ENCODE measurements at places on chromosomes 12 and 14.
A peak's percentile ranks its signal among the peaks of the same experiment; 100 is the strongest.

GRCh38 chr14:96243785-96244184 is 12.2 kb upstream of the BDKRB1 start:
- DNase-seq = no peak

GRCh38 chr14:71686677-71687076 is 245.6 kb upstream of the RGS6 start:
- peak; percentile 75 for DNase-seq

GRCh38 chr12:105083031-105083430 is 1.2 kb downstream of the ALDH1L2 start:
- peak; percentile 40 for DNase-seq

DNA sequence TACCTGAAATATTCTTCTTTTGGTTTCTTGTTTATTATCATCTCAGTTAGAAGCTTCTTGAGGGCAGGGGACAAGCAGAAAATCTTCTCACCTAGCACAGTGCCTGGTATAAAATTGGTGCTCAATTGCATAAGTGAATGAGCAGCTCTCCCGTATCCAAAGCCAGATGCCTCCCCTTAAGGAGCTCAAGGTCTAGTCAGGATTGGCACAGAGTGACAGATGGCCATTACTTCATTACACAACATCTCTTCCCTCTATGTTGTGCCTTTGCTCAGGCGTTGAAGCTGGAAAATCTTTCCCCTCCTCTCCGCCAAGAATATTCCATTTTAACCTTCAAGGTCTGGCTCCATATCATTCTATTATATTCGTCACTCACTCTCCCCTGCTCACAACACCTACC is 3.6 kb downstream of the SLC4A8 start:
- no peak for DNase-seq

GRCh38 chr12:119666900-119667576 is 895 bp upstream of the PRKAB1 start:
- no peak for DNase-seq

- no peak for DNase-seq
Measured at GRCh38 chr12:119685375-119685774, 17.4 kb downstream of the PRKAB1 start.

GRCh38 chr12:131825146-131825892 is 2.9 kb upstream of the MMP17 start:
- DNase-seq = peak; percentile 23

GRCh38 chr14:103546652-103547454 is 15.6 kb downstream of the BAG5 start:
- no peak for DNase-seq

DNA sequence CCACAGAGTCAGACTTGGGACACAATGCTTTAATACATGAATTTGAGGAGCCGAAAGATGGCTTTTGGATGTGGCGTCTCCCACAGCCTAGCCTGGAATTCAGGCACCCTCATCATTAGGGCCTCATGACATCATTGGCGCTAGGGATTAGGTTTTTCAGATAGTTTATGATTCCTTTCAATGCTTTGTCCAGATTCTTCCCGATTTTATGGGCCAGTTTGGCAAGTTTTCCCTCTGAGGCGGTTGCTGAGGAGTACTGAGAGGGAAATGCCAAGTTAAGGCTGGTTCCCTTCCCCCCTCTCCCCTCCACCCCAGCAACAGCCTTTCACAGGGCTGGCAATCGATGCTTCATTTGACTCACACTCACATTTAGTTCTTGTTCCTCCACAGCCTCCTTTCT is 19.7 kb upstream of the PPP1R1A start:
- no peak for DNase-seq

DNA sequence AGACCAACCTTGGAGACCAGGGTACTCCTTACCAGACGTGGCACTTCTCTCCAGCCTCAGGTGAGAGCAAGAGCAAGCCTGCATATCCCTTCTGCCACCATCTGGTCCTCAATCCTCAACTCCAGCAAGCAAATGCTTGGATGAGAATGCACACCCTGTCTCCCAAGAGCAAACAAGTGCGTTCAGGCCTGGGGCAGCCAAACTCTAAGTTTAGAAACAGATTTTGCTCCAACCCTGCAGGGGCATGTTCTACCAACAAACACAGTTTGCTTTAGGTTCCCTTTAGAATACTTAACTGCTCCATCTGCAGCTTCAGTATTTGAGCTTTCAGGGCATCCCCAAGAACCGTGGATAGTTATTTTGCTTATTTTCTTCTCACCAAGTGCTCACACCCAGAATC is 55.9 kb upstream of the FICD start:
- DNase-seq = no peak

GRCh38 chr12:72089678-72090077 is 151.0 kb downstream of the TPH2 start:
- no peak for DNase-seq

DNA sequence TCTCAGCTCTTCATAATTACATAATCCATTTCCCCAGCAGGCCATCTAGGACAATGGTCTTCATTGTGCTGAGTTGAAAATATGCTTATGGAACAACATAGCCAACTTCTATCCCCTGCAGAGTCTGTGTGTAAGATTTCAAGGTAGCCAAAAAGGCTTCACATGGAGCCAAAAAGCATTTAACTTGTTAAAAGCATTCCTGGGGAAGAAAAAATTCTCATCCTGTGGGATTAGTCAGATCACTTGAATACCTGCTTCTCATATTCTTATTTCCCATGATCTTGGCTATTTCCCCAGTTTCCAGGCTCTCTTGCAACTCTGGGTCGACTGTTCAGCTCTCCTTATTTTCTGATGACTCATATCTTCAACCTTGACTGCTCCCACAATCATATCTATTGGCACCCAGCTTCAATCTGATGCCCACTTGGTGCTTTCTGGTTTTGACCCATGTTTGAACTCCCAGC is 178.9 kb downstream of the KLHL28 start:
- DNase-seq = peak; percentile 86

- DNase-seq = peak; percentile 9
Measured at GRCh38 chr14:29037411-29037810, 270.8 kb downstream of the FOXG1 start.

DNA sequence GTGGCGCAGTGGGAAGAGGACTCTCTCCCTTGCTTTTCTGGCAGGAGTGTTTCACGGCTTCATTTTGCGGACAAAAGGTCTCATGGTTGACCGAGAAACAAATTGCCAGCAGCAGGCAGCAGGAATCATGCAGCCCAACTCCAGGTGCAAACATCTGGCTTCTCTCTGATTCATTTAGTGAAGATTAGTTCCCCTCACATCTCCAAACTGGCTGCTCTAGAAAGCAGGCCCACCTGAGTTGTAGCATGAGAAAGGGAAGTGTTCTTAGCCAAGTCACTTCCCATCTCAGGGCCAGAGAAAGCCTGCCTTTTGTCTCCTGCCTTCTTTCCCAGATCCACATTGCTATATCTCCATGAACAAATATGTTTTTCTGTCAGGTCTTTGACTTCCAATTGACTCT is 120.8 kb upstream of the CCDC196 start:
- DNase-seq = no peak

DNA sequence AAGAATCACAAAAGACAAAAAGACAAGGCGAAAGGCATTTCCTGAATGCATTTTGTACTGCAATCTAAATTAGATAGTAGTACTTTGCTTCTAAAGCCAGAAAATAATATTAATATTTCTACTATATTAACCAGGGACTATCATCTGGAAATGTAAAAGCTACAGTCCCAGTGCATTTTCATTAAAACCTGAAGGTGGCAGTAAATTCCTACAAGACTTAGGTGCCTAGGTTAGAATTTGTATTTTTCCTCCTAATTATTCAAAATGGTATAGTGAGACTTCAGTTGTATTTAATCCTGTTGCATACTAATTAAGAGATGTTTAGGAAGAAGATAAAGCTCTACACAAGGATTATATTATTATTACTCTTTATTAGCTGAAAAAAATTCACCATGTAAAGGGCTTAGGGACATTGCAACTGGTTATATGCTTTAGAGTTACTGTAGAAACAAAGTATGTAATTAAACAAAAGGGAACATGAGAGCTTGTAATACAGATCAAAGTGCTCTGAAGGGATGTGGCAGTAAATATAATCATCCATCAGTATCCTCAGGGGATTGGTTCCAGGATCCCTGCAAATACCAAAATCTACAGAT is 53.6 kb downstream of the BRMS1L start:
- DNase-seq = peak; percentile 6

DNA sequence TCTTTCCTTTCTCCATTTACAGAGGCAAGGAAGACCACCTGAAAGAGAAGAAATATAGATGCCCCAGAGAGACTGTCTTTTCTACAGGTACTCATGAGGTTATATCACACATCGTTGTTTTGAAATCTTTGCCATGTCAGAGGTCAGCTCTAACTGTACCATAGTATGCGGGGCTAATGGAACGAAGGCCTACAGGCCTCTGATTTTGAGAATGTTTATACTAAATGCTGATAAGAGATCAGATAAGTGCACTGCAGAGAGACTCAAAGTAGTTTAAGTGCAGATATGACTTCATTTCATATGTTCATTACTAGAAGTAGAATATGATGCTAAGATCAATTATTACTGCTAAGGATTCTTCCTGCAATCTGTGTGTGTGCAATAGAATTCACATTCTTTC is 1005.0 kb downstream of the GALC start:
- no peak for DNase-seq

- no peak for DNase-seq
Measured at GRCh38 chr14:51724650-51725049, 72.9 kb downstream of the FRMD6 start.

DNA sequence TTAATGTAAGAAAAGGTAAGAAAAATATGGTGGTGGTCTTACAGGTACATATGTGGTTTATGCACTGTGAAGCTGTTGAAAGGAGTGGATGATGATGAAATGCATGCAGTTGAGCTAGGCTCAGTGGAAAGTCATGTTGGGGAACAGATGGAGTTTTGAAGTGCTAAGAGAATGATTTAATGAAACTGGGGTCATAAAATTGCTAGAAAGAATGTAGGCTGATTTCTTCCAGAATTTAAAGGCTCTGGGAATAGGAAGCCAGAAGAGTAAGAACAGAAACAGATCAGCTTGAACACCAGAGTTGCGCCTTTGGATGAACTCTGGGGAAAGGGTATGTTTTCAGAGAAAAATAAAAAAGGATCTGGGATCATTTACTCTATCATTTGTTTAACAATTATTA is 146.5 kb downstream of the MON2 start:
- no peak for DNase-seq

- no peak for DNase-seq
Measured at GRCh38 chr12:645563-646071, 17.6 kb downstream of the NINJ2 start.

- no peak for DNase-seq
Measured at GRCh38 chr14:25150401-25150800, 100.5 kb upstream of the STXBP6 start.

- no peak for DNase-seq
Measured at GRCh38 chr14:74419086-74419485, 6.9 kb downstream of the SYNDIG1L start.

GRCh38 chr14:64363265-64363846 is 24.8 kb upstream of the MTHFD1 start:
- peak; percentile 84 for DNase-seq

- no peak for DNase-seq
Measured at GRCh38 chr12:111056618-111057521, 136.5 kb upstream of the MYL2 start.

- no peak for DNase-seq
Measured at GRCh38 chr12:55922126-55922525, 5.6 kb downstream of the PYM1 start.

- DNase-seq = no peak
Measured at GRCh38 chr12:43052441-43052840, 462.9 kb upstream of the PRICKLE1 start.

- no peak for DNase-seq
Measured at GRCh38 chr12:108711489-108712164, 19.7 kb downstream of the CORO1C start.

DNA sequence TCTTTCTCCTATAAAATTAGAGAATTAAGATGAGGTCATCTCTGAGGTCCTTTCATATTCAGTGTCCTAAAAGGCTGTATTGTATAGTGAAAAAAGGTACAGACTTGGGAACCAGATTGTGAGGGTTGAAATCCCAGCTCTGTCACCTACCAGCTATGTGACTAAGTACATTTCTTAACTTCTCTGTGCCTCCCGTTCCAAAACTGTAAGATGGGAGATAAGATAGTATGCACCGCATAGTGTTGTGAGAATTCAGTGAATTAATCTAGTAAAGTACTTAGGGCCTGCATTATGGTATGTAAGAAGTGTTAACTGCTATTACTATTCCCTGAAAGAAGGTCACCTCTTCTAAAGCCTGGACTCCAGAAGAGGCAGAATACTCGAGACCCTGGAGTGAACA is 60.6 kb downstream of the GNG2 start:
- DNase-seq = no peak

DNA sequence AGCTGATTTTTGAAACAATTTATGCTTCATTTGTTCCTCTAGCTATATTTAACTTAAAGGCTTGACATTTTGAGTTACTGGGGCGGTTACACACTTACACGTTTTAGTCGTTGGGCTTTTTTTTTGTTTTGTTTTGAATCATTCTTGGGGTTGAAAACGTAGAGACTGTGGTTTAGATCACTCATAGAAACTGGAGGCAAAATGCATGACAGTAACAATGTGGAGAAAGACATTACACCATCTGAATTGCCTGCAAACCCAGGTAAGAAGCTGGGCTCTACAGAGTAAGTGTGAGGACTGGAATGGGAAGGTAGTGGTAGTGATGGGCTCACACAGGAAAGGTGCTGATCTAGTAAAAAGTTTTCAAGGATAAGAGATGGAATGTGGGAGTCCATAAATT is at the start of gene CLEC2D:
TSS of gene CLEC2D (plus strand) at position 180 of the 400 bp plus-strand sequence. CDS start at position 202, 22 bp downstream.
- DNase-seq = no peak

DNA sequence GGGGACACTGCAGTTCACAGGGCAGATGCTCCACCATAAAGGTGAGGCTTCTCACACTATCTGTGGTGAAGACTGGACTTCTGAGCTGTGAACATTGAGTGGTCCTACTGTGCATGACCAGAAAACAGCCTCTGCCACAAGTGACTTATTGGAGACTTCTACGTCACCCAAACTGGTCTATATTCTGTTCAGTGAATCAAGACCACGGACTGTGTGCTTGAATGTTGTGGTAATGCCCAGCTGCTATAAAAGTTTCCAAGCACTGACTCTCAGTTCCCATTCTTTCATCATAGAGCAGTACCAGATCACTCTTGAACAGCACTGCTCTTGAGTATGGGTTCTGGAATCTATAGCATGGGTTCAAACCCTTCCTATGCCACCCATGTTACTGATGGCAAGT is 4.8 kb upstream of the PLEK2 start:
- DNase-seq = no peak

Measured in fibroblast of skin of right biceps (primary cell).